GM13977 (cell line): ENCODE measurements at places on chromosomes 12 and 14.

DNA sequence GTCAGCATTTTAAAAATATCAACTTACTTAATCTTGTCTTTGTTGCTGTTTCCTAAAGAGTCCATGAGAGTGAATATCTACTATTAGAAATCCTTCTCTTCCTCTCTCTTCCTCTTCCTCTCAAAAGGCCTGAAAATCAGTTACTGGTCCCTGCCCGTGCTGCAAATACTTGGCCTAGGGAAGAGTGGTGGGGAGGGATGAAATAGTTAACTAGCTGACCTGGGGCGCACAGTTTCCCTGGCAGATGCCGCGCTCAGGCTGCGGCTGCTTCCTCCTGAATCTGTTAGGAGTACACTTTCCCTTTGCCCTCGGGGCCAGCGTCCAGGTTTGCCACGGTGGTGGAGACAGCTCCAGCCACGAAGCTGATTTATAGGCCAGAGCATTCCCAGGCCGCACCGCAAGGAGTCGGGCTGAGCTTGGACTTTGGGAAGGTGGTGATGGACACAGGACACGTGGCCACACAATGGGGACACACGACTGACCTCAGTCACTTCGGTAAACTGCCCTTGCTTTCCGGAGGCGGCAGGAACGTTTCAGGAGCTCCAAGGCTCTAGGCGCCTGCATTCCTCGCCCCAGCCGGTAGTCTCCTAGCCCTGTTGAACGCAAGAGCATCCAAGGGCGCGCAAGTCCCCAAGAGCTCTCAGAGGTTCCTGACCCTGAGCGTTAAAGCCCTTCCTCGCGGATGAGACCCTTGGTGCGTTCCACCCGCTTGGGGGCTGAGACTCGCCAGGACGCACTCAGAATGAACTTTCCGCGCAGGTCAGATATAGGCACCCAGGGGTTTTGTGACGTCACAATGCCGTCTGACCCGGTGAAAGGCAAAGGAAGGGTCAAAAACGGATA is 7.1 kb upstream of the ASCL1 start:
- no peak for DNase-seq

DNA sequence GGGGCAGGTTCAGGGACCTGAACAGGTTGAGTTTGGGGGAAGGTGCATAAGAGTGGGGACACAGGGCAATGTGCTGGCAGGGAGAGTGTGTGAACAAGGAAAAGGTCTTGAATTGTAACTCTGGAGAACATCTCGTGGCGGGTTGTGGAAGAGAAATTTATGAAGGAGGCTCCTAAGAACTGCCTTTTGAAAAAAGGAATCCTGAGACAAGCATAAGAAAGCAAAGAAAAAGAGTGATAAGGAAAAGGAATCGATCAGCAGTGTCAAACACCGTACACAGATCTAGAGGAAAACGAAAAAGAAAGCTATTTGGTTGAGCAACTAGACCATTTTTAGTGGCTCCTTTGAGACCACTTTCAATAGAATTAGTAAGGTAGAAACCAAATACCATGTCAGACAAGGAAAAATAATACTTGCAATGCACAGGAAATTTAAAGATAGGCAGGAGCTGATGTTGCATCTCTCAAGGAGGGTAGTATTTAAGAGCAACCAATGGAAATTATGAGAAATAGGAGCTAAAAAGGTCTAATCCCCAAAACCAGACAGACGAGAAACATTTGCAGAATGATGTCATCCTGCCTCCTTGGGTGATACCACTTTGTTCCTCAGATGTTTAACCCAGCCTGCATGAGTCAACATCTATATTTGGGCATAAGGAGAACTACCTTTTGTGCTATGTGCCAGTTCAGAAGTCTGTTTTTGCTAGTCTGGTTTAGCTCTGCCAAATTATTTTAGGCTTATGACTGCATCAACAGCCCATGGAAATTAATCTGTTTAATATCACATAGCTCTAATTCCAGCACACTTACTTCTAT is 64.5 kb upstream of the STK38L start:
- peak; percentile 60 for DNase-seq

GRCh38 chr14:68726093-68726695 is 66.7 kb downstream of the ZFP36L1 start:
- no peak for DNase-seq

- DNase-seq: no peak
Measured at GRCh38 chr12:113333877-113334785, 778 bp downstream of the SLC8B1 start.

DNA sequence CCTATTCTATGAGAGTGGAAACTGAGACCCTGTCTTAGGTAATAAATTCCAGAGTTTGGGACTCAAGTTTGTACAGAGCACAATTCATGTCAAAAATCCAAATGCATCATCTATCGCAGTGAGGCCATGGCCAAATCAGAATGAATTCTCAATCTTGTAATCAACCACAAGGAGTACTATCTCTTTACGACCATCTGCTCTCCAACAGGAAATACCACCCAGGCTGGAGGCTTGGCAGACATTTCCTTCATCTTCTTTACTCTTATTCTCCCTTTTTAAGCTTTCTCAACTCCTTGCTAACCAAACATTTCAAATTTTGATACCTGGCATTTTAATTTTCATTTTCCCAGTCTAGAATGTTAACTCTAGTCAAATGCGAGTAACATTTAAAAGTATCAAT is 32.7 kb upstream of the RNU6-7 start:
- DNase-seq: no peak

DNA sequence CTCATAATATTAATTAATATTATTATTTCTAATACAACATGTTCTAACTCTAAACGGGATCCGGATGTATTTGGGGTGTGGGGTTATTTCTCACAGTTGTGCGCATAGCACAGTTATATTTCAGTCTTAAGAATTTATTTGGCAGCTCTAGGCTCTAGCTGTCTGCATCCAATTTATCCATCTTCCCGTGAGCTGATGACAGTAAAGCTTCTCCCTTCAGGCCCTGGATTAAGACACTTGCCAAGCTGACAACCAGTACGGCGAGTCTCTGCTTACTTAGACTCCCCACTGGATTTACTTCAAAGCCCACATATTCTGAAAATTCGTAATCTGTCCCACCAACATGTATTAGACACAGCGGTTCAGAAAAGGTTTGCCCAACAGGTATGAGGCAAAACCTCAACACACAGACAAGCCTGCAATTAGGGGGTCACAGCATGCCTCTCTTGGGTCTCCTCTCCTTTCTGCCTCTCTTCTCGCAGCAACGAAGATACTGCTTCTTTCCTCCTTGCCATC is 232.9 kb upstream of the TMTC1 start:
- no peak for DNase-seq

DNA sequence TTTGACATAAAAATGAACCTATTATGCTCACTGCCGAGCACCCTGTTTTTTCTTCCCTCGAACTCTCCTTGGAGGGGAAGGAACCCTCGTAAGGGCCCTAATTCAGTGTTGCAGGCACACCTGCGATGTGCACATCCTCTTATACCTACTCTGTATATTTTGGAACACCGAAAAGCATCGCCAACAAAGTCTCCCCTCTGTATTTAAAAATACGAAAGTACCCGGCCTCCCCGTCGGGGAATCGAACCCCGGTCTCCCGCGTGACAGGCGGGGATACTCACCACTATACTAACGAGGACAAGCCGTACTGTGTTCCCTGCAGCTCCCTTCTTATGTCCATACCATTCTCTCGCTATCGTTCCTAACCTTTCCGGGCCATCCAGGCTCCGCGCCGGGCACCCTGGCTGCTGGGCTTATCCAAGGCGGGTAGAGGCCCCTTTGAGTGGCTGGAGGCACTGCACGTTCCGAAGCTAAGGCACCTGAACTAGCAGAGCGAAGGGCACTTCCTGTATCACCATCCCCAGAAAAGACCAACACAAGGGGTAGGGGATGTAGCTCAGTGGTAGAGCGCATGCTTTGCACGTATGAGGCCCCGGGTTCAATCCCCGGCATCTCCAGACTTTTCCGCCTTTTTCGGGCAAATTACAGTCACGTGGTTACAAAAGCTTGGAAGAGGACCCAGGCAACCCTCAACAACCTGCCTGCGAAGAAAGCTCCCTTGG is 25.1 kb upstream of the UBC start:
- DNase-seq: no peak

DNA sequence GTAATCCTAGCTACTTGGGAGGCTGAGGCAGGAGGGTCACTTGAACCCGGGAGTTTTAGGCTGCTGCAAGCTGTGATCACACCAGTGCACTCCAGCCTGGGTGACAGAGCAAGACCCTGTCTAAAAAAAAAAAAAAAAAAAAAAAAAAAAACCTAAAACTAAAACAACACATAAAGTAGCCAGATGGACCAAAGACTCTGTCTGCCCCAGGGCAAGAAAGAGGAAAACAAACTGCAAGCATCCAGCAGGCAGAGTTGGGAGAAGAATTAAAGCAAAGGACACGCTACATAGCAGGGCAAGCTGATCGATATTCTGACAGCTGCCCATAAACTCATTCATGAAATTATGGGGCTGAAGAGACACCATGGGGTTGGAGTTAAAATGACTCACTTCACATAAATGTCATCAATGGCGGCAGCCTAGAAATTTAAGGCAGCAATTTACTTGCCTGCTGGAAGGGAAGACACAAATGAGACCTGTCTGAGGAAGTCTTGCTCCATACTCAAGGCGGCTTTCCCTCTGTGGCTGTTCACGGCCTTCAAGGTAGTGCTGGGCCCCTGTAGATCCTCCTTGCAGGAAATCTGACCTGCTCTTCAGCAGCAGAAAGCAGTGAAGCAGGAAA is 259.1 kb upstream of the FKBP4 start:
- no peak for DNase-seq

GRCh38 chr12:105231396-105231795 is 4.6 kb downstream of the APPL2 start:
- DNase-seq: no peak

DNA sequence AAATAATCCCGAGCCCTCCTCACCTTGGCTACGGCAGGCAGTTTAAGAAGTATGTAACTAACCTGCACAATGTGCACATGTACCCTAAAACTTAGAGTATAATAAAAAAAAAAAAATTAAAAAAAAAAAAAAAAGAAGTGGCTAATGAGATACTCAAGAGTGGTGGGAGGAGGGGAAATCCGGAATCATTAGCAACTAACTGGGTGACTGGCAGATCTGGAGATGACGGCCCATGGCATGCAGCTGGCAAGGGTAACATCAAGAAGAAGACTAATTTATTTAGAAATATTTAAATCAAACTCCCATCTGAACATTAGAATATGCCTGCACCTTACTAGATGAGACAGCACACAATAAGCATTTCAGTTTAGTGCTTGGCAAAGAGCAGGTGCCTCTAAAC is 52.3 kb upstream of the TMCC3 start:
- no peak for DNase-seq
